ENCODE measurements at places on chromosomes 12 and 14. TPM values are rescaled to one million over a fixed set of nuclear protein-coding genes. Genes with fewer than 3 reads are reported as not detected.

- no peak for DNase-seq
Observed at GRCh38 chr14:57171363-57171762, 97.3 kb downstream of the EXOC5 start.

- no peak for DNase-seq
Observed at GRCh38 chr14:22200977-22201605, 387.9 kb downstream of the DAD1 start.

DNA sequence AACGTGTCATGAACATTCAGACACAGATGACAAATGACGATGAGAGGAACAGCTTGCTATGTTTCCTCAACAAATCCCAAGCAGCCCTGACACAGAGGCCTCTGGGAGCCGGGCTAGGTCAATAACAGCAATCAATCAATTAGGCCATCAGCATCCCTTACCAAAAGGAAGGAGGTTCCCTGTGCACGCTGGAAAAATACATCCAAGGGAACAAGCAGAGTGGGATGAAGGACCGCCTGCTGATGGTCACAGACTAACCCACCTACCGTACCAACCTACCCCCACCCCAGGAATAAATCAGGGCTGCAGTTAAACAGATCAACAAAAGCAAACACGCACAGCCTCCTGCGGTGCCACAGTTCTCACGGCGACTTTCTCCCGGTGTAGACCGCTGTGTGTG is 265.1 kb upstream of the SFSWAP start:
- no peak for DNase-seq

GRCh38 chr12:56469007-56469930 is 891 bp downstream of the SPRYD4 start:
- DNase-seq, result peak; percentile 44

- no peak for DNase-seq
Observed at GRCh38 chr12:65296508-65297265, 18.2 kb downstream of the MSRB3 start.

The RASAL1 gene
- 1.9 TPM for total RNA-seq

The ANKS1B gene
- total RNA-seq, result 3.5 TPM

DNA sequence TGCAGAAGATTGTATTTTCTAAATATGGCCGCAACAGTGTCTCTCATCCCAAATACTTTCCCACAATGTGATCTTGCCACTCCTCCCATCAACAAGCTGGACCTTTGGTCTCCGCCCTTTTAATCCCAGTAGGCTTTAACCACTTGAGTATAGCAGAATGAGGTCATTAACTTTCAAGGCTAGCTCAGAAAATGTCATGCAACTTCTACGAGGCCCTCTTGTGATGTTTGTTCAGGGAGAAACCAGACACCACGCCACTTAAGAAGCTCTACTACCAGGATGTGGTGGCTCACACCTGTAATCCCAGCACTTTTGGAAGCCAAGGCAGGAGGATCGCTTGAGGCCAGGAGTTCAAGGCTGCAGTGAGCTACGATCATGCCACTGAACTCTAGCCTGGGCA is 20.1 kb upstream of the OR6J1 start:
- no peak for DNase-seq
